ENCODE measurements at places on chromosomes 1 and 21.

DNA sequence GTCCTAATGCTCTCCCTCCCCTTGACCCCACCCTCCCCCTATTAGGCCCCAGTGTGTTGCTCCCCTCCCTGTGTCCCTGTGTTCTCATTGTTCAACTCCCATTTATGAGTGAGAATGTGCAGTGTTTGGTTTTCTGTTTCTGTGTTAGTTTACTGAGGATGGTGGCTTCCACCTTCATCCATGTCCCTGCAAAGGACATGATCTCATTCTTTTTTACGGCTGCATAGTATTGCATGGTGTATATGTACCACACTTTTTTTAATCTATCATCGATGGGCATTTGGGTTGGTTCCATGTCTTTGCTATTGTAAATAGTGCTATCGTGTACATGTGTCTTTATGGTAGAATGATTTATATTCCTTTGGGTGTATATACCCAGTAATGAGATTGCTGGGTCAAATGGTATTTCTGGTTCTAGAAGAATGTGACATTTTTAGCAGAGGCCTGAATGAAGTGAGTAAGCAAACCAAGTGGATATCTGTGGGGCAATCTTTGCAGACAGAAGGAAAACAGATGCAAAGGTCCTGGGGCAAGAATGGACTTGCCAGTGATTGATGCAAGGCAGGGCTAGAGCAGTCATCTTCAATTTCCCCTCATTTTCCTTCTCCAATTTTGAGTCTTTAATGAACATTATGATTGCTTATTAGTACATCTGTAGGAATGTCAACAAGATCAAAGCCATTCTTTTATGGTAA is 50.2 kb downstream of the UBE4B start:
- DNase-seq: no peak

DNA sequence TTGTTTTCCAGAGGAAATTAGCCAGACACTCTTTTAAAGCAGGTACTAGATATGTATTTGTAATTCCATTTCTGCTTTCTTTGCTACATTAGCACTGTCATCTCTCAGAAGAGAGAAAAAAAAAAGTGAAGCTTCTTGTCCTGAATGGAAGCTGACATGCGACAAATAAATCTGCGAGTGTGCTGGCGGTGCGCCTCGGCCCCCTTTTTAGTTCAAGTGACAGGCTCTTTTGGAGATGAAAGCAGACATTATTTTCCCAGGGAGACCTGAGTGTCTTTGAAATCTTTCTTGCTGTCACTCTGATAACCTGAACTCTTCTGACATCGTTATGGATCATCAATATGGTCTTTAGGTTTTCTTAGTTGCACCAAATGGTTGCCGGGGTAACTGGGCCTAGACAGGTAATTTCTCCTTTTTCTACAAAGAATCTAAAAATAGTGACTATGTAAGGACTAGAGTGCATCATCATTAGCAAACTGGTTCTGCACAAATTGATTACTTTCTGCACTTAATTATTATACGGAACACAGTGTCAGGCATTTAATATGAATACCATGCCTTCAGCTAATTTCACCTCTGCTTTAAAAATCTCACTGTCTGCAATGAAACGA is 478.6 kb downstream of the PCP4 start:
- DNase-seq: no peak

- DNase-seq: no peak
Measured at GRCh38 chr21:35993875-35994490, 66.3 kb downstream of the SETD4 start.

- no peak for DNase-seq
Measured at GRCh38 chr1:5999711-6000443, 7.7 kb upstream of the NPHP4 start.

DNA sequence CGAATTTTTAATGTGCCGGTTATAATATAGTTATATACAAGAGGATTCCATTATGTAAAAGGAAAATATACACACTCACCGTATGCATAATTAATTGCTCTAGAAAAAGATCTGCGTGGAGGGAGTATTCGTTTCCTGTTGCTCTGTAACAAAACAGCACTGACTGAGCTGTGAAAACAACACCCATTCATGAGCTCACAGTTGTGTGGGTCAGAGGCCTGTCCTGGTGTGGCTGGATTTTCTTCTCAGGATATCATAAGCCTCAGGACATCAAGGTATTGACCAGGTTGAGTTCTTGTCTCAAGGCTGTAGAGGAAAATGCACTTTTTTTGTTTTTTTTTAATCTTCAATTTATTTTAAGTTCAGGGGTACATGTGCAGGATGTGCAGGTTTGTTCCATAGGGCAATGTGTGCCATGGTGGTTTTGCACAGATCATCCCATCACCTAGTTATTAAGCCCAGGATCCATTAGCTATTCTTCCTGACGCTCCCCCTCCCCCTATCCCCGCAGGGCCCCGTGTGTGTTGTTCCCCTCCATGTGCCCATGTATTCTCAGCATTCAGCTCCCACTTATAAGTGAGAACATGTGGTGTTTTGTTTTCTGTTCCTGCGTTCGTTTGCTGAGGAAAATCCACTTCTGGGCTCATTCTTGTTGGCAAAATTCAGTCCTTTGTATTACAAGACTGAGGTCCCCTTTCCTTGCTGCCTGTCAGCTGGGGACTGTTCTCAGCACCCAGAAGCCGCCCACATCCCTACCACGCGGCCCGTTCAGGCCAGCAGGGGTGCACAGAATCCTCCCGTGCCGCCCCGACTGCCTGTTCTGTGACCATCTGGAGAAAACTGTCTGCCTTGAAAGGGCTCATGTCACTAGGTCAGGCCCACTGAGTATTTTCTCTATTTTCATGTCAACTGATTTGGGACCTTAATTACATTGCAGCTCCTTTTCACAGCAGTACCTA is 87.4 kb upstream of the ERRFI1 start:
- DNase-seq: no peak

GRCh38 chr1:31959521-31960340 is 21.6 kb upstream of the PTP4A2 start:
- DNase-seq: no peak

DNA sequence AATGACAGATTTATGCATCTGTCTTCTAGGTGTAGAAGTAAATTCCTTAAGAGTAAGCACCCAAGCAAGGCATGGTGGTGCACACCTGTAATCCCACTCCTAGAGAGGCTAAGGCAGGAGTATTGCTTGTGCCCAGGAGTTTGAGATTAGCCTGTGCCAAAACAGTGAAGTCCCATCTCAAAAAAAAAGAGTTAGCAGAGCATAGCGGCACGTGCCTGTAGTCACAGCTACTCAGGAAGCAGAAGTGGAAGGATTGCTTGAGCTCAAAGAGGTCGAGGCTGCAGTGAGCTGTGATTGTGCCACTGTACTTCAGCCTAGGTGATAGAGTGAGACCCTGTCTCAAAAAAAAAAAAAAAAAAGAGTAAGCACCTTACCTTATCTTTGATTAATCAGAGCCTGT is 15.1 kb upstream of the TIPRL start:
- no peak for DNase-seq

- DNase-seq: no peak
Measured at GRCh38 chr1:40664791-40665190, 691 bp downstream of the RIMS3 start.

DNA sequence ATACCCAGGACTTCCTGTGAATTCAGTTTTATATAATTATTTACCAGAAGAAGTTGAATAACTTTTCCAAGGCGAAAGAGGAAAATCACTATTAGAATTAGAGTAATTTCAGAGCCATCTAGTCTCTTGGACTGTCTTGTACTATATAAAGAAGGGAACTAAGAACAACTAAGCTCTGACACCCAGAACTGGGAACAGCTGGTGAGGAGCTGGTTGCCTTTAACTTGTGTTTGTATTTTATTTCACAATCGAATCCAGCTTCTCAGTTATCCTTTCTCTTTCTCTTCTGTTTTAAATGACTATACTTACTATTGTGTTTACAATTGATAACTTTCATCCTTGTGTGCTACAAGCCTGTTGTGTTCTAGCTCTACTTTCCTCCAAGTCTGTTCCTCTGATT is 8.4 kb downstream of the SNX27 start:
- no peak for DNase-seq

DNA sequence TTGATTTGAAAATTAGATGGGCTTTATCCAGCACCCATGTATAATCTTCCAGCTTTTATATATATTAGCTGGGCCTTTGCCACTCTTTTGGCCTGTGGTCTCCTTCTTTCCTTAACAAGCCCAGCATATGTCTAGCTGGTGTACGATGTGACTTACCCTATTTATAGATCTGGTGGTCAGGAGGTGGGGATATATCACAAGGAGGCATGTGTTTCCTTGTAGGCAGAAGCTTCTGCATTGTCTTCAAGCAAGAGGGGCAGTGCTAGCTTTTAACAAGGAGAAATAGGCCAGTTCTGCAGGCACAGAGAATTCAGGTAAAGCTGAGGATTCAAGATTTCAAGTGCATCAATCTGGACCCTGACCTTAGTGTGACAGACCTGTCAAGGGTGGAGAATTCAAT is 38.0 kb upstream of the DNASE2B start:
- no peak for DNase-seq

DNA sequence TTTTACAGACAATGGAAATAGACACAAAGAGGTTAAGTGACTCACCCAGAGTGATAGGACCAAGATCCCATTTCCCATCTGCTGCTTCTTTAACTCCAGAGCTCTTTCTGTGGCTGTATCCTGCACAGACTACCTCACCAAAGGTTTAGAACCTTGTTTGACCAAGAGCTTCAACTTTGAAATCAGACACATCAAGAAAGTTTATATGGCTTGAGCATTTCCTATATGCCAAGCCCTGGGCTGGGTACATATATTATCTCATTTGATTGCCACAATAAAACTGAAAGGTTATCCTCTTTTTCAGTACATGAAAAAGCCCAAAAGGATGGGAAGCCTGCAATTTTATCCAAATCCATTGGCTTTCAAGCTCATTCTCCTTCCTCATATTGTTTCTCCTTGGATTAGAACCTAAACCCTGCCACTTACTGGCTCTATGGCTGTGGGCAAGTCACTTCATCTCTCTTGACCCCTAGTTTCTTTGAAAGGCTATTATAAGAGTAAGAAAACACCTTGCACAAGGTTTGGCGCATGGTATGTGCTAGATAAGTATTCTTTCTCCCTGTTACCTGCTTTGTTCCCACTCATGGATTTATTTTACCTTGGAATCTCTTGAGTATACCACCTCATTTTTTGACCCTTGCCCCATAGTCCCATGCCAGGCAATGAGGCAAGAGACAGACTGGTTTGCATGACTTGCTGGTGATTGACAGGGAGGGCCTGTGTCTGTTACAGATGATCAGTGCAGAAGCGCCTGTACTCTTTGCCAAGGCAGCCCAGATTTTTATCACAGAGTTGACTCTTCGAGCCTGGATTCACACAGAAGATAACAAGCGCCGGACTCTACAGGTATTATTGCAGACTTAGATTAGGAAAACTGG is 34.5 kb upstream of the KCNQ4 start:
- no peak for DNase-seq
